Right lung (tissue), 10 donors: ENCODE measurements at places on chromosomes 16 and 17. TPM values are rescaled to one million over a fixed set of nuclear protein-coding genes. Genes with fewer than 3 reads are reported as not detected.

The TPSAB1 gene
- not detected for polyA plus RNA-seq

The CDH5 gene
- polyA plus RNA-seq = 168 TPM

The TPSB2 gene
- polyA plus RNA-seq = 0.19 TPM

The KRTAP2-3 gene
- polyA plus RNA-seq = not detected

The CHST6 gene
- polyA plus RNA-seq = 2.1 TPM

The KRTAP4-3 gene
- not detected for polyA plus RNA-seq

The TTLL6 gene
- polyA plus RNA-seq = 1.3 TPM

The TNP2 gene
- not detected for polyA plus RNA-seq

The KREMEN2 gene
- 0.19 TPM for polyA plus RNA-seq

The VASN gene
- 17.1 TPM for polyA plus RNA-seq

The NPIPA3 gene
- polyA plus RNA-seq = 13.9 TPM

The TP53TG3B gene
- polyA plus RNA-seq = not detected

The GRAP gene
- polyA plus RNA-seq = 10.3 TPM
